ENCODE measurements at places on chromosomes 5 and 9. TPM values are rescaled to one million over a fixed set of nuclear protein-coding genes. Genes with fewer than 3 reads are reported as not detected.

DNA sequence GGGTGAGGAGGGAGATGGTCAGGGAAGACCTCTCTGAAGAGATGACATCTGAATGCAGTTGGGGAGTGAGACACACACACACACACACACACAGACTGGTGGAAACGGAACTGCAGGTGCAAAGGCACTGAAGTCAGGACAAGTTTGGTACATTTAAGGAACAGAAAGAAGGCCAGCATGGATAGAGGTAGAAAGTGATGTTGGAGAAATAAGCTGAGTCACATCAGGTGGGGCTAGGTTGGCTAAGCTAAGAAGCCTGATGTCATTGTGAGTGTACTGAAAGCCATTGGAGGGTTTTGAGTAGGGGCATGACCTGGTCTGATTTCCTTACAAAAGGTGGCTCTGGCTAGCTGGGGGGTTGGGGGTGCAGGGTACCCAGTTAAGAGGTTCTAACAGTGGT, 3.1 kb downstream of the BSPRY start:
- DNase-seq: no peak

- no peak for DNase-seq
These were observed 24.4 kb downstream of the EGR1 start for GRCh38 chr5:138489683-138490061.

DNA sequence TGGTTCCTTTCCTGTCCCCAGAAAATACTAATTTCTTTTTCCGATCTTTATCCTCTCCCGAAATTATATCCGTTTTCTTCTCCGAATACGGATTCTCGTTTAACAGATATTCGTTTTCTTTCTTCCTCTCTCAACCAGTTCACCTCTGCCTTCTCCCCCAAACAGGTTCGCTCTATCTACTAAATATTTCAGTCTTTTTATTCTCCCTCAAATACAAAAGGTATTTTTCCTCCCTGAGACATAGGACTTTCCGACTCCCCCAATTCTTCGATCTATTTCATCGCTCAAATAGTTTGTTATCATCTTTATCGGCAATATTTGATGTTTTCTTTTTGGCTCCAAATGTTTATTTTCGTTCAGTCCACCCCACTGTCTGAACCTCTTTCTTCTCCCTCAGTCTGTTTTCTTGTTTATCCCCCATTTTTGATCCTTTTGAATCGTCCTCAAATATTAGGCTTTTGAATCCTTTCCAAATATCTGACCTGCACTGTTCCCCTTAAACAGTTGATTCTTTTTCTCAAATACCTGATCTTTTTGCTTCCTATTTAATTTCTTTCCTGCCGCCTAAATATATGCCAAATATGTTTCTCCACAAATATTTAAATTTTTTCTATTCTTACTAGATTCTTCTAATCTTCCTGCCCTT, 4.4 kb downstream of the PITX1 start:
- DNase-seq: no peak

GRCh38 chr5:164191240-164191639, 685.8 kb downstream of the MAT2B start:
- peak; percentile 44 for DNase-seq

DNA sequence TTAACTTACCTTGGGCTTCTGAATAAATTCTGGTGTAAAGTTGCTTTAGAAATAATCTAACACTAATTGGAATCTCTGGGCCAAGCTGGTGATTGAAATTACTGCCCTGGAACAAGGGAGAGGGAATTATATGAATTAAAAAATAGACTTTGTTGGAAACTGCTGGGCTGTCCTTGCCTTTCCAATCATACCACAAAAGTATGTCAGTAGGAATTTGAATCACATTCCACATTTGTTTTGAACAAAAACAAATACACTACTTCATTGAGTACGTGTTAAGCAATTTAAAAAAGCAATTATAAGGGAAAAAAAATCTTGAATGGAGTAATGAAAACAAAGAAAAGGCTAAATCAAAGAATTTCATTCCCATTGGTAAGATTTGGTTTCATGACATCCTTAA, 102.5 kb upstream of the SREK1 start:
- DNase-seq: no peak

- DNase-seq: no peak
These were observed 203.8 kb downstream of the AUH start for GRCh38 chr9:91157883-91158282.

DNA sequence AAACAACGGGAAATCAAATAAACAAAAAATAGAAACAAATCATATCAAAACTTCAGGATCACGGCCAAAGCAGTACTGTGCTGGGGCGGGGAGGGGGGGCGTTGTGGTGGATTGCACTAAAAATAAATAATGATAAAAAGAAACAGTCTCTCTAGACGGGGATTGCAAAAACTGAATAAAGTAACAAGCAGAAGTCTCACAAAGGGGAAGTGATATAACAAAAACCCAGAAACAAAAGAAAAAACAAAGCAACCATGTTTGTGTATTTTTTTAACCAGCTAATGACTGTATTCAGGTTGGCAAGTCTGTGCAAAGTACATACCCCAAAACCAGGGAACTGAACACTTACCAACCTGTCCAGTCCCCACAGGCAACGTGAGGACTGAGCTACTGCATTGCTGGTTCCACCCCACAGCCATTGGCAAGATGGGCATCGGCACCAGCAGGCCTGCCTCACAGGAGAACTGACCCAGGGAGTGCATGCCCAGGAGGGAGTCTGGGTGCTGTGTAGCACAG, 24.1 kb downstream of the BICD2 start:
- no peak for DNase-seq

- DNase-seq: no peak
These were observed 24.1 kb upstream of the CER1 start for GRCh38 chr9:14746626-14747025.

DNA sequence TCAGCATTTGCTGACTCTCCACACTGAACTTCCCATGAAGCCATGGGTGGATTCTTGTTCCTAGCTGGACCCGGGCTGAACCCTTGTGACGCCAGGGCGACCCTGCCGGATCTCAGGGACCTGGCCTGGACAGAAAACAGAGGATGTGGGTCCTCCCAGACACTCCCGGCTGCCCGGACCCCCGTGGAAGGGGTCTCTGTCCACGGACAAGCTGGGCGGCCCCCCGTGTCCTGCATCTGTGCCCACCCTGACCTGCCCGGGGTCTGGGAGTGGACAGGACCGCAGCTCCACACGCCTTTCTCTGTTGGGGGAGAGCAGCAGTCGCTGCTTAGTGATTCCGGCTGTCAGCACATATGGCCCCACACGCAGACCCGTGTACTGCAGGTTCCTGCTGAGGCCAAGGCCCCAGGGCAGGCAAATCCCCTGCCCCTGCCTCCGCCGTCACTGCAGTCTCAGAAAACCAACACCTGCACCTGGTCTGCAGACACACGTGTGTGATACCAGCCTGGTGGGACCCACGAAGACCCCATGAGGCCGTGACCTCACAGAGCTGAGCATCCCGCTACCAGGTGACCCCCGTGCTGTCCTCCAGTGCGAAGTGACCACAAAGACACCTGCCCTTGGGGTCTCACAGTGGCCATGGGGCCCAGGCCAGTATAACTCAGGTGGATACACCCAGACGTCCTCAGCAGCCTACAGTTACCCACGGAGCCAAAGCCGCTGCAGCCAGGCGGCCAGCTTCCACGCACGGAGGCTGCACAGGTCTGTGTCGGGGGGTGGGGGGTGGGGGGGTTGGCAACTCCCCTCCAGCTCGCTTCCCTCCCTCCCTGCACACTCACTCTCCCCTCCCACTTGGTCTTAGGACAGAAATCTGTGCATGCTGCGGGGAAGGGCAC, 50.6 kb downstream of the NKD2 start:
- peak; percentile 36 for DNase-seq

DNA sequence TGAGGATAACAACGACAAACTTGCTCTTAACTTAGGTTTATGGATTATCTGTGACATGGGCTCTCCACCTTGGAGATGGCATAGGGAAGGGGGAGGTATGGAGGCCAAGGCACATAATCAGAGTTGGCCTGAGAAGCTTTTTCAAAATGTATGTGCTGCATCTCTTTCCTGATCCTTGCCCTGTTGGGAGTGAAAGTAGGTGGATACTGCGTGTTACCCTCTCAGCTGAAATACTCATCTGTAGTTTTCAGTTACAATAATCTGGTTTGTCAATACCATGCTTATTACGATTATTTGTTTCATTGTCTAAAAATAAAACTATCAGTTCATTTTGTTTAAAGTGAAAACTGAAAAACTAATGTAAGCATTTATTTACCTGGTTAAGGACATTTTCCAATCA, 86.7 kb downstream of the SLC44A1 start:
- no peak for DNase-seq

- DNase-seq: no peak
These were observed 136.3 kb downstream of the SIL1 start for GRCh38 chr5:139061856-139062255.

DNA sequence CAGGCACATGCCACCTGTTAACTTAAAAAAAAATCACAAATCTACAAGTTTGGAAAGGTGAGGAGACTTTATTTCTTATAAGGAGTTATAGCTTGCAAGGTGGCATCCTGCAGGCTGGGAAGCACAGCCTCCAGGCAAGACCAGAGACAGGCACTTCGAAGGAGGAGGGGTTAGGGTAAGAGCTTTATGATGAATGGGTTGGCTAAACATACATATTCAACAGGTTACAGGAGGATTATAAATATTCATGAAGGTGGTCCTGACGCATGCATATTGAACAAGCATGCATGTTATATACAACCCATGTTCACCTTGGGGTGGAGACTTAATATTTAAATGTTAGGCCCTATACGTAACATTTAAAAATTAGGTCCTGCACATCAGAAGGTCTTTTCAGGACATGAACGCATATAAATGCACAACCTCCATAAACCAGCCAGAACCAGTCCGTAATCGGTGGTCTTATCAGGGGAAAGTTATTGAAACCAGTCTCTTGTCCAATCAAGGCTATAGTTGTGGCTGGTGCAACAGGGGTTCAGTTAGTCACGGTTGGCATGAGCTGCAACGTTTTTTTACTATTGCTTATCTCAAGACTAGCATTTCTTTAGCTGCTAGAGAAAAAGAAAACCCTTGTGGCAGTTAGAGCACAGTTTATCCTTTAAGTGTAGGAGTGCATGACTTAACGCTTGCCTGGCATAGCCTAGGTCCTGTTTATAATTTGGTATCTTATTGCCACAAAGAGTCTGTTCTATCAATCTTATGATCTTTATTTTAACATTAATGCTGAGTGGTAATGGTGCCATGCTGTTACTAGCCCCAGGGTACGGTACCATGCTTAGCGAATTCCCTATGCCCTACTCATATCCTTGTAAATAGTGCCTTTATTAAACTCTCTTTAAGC, 72.7 kb downstream of the C9orf57 start:
- DNase-seq: no peak

GRCh38 chr5:77798456-77798855, 22.3 kb upstream of the TBCA start:
- no peak for DNase-seq

DNA sequence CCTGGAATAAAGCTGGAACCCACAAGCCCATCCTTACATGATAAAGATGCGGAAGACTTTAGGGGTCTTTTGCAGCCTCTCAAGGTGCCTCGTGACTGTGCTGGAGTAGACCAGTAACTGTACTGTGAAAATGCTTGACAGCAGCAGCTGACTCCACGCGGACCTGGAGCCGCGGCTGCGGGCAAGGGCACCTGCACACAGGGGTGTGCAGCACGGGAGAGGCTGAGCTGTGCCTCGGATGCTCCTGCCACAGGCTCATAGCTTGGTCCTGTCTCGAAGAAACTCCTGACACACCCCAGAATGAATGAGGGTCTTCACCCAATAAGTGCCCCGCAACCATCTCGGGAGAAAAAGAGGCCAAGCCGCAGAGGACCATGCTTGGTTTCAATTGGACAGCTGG, 40.3 kb upstream of the CEP72 start:
- DNase-seq: no peak

DNA sequence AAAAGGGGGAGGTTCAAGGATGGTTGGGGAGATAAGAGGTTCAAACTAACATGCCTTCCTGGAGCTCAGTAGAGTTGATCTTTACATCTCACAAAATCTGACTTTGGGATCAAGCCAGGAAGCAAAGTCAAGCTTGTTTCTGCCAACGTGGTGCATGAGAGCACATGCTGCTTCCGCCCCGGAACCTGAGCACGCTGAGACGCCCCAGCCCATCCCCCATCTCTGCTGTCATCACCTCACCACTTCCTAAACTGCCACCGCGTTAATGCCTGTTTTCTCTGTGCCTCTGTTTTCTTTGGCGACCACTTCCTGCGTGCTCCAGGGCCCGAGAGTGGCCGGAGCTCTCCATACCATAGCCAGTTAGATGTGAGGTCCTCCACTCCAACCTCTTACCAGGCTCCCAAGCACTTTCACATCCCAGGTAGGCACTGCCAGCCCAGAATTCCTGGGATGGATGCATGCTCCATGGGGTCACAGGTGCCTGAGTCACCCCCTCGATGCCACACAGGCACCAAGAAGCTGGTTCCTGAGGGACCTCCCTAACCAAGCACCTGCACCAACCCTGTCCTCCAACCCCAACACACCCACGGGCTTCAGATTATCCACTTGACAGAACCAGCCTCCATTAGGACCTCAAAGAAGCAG, 31.2 kb upstream of the AFAP1L1 start:
- peak; percentile 59 for DNase-seq

GRCh38 chr9:99140685-99141314, 35.9 kb downstream of the TGFBR1 start:
- no peak for DNase-seq

DNA sequence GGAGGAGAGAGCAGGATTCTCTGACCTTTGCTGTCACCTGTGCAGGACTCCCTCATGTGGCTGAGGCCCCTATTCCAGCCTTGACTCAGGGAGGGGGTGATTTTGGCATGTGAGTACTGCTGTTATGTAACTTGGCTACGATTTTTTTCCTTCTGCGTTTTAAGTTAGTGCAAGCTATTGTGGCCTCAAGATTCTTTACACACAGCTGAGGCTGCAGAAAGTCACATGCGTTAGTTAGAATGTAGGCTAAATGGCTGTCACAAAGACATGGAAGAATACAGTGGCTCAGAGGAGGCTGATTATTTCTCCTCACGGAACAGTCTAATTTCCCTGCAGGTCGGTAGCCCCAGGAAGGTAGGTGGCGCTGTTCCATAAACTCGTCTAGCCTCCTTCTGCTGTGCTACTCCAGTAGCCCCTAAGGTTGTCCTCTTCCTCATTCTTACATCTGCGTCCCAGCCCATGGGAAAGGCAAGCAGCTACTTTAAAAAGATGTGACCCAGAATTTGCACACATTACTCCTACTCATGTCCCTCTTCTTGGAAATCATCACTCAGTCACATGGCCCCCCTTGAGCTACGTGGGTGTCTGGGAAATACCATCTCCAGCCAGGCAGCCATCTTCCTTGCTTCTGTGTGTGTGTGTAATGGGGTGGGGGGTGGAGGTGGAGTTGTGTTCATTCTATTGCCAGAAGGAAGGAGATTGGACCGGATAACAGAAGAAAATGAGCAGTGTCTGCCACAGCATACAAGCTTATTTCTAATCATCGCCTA, 486.6 kb downstream of the CCDC171 start:
- DNase-seq: no peak

The BARHL1 gene
- total RNA-seq: not detected

The DDX41 gene
- total RNA-seq: 22.6 TPM

The LECT2 gene
- total RNA-seq: not detected

The MEGF10 gene
- total RNA-seq: 0.78 TPM

The TMEM252 gene
- not detected for total RNA-seq

The FAM120A gene
- 83.4 TPM for total RNA-seq

The PLPP7 gene
- total RNA-seq: 115 TPM

The CXXC5 gene
- total RNA-seq: 67.3 TPM

The ERAP2 gene
- 5.3 TPM for total RNA-seq
